ENCODE measurements at places on chromosomes 1 and 21. TPM values are rescaled to one million over a fixed set of nuclear protein-coding genes. Genes with fewer than 3 reads are reported as not detected.

CFHR2 gene
- total RNA-seq: not detected

CFAP141 gene
- total RNA-seq: not detected

DNAH14 gene
- 21.3 TPM for total RNA-seq

OR2T12 gene
- not detected for total RNA-seq

ADIPOR1 gene
- total RNA-seq: 109 TPM

CASQ1 gene
- not detected for total RNA-seq

LAMC2 gene
- 4.7 TPM for total RNA-seq

TRIM67 gene
- under 0.01 TPM for total RNA-seq

HSPB7 gene
- 22.2 TPM for total RNA-seq

TRPM2 gene
- total RNA-seq: under 0.01 TPM

MAB21L3 gene
- total RNA-seq: 0.32 TPM

IARS2 gene
- total RNA-seq: 57.1 TPM

PEAR1 gene
- 5.0 TPM for total RNA-seq

S100A7A gene
- not detected for total RNA-seq

SLC27A3 gene
- total RNA-seq: 14.3 TPM
